NCI-H2107 (cell line): ENCODE measurements at places on chromosomes 4 and X.

DNA sequence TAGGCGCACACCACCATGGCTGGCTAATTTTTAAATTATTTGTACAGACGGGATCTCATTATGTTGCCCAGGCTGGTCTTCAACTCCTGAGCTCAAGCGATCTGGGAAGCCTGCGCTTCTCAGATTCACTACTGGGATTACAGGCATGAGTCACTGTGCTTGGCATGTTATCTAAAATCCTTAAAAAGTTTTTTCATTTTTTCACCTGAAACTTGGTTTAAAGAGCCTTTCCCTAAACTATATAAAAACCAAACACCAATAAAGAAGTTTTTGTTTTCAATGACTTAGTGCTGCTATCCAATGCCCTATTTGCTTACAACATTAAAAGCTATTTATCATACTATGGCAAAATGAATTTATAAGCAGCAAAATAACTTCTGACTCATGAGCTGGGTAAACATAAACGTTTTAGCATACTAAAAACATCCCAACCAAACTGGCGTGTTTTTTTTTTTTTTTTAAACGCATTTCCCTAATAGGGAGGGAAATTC, 127.8 kb downstream of the UBE2K start:
- DNase-seq = no peak

DNA sequence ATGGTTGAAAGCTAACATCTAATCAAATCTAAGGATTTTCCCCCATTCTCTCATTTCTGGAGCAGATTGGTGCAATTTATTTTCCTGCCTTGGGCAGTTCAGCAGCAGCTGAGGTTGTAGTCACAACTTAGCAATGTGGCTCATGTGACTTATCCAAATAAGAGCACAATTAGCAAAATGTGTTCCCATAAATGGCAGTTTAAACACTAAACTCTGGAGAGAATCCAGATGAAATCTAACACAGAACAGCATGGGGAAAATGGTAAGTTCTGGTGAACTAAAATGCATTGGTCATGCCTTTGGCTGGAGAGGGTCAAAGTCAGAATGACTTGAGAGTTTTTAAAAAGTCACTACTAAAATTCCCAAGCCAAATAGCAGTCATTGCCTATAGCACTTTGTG, 422.6 kb upstream of the DIPK2B start:
- DNase-seq = no peak

- DNase-seq = no peak
These were observed 167.2 kb downstream of the LHFPL1 start for GRCh38 chrX:112512509-112512908.

- no peak for DNase-seq
These were observed 7.2 kb upstream of the FAM9C start for GRCh38 chrX:13051529-13052172.

DNA sequence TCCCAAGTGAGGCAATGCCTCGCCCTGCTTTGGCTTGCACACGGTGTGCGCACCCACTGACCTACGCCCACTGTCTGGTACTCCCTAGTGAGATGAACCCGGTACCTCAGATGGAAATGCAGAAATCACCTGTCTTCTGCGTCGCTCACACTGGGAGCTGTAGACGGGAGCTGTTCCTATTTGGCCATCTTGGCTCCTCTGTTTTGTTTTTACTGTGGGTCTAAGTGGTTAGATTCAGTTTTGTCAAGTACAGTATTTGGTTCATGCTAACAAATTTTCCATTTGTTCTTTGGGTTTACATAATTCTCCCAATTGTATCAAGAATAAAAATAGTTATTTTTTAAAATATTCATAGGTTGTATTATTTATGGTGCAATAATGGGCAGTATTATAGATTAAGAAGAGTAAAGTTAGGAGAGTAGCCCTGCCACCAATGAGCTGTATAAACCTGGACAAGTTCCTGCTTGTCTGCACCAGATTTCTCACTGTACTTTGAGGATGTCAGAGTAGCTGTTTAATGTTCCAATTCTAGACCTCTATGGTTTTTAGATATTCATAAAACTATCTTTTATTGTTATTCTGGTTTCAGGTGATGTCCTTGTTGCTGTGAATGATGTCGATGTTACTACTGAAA, 23.4 kb downstream of the INTU start:
- no peak for DNase-seq

DNA sequence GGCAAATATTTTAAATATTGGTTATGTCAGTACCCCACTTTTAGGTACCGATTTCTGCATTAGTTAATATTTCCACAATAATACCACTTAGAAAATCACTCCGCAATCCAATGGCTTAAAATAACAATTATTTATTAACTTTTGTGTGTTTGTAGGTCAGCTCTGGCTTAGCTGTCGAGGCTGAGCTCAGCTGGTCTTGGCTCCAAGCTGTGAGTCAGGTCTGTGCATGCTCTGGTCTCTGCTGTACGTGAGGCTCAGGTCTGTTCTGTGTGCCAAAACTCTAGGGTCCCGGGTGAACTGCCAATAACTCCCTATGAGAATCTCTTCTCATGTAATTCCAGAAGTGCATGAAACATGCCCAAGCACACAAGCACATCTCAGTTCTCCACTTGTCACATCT, 245.8 kb upstream of the GK2 start:
- DNase-seq = no peak

- no peak for DNase-seq
These were observed 118.7 kb downstream of the ZIC3 start for GRCh38 chrX:137684591-137684990.

- no peak for DNase-seq
These were observed 128.8 kb downstream of the ARX start for GRCh38 chrX:24886916-24887315.

DNA sequence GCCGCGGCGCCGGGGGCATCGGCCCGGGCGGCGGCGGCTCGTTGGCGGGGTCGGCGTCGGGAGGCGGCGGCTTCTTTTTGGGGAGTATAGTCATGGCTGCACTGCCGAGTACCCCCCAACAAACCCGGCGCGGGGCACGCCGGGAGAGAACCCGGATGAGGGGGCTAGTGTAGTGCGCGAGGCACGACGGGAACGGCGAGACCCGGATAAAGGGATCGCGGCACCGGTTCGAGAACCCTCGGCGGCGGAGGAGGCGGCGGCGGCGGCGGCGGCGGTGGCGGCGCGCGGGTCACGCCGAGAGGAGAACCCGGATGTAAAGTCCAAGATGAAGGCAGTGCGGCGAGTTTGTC, at the start of gene OTUD5:
TSS of gene OTUD5 (minus strand) at position 131 of the 350 bp plus-strand sequence. CDS start at position 94, 37 bp downstream.
- peak; percentile 76 for DNase-seq

GRCh38 chr4:90078440-90078839, 48.8 kb upstream of the CCSER1 start:
- no peak for DNase-seq

DNA sequence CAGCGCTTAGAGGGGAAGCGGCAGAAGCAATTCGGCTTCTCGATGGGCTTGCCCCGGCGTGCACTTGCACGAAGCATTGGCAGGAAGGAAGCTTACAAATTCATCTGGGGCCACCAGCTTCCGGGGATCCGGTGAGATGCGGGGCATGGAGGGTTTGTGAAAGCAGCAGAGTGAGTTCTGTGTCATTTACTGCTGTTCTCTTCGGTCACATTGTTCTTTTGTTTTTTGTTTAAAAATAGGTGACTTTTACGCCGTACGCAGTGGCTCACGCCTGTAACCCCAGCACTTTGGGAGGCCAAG, 47.0 kb downstream of the ASMT start:
- DNase-seq = no peak

DNA sequence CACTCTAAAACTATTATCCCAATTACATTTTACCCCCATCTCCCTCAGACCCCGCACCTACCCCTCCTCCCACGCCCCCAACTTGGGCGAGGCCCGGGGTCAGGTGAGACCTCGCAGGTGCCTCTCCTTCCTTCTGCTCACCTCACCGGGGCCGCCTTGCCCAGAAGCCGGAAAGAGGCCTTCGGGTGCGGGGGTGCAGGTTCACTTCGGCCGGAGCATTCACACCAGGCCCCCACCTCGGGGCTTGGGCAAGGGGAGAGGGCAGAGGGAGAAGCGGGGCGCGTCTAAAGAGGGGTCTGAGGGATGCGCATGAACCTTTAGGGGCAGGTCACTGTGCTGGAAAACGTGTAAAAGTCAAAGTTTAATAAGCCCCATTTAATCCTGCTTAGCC, 427 bp downstream of the ZNF182 start:
- no peak for DNase-seq

- DNase-seq = no peak
These were observed 848 bp downstream of the RAB9A start for GRCh38 chrX:13689741-13690211.

DNA sequence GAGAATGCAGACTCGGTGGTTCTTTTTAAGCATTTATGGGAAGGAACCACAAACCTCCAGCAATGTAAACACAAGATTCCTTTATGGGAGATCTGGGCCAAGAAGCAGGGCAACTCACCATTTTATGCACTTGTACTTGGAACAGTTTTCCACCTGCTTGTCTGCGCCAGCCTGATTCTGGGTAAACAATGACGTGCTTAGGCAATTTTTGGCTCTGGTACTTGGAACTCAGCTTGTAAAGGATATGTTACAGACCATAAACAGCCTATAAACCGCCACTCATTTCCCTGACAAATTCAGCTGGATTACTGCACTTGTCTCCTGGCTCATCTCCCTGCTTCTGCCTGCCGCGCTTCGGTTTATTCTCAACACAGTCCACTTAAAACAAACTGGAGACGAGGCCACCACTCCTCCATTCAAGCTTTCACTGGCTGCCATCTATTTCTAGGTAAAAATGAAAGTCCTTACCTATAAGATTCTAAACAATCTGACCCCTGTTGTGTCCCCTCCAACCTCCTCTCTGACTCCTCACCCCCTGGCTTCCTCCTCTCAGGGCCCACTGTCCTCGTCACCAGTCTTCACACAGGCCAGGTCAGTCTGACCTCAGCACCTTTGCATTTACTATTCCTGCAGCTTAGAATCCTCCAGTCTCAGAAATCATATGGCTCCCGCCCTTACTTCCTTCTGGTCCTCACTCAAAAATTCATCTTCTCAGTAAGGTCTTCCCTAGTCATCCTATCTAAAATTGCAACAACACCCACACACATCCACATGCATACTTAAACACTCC, 205.9 kb upstream of the GALNT7 start:
- peak; percentile 42 for DNase-seq

- DNase-seq = no peak
These were observed 49.8 kb upstream of the KLF3 start for GRCh38 chr4:38614231-38614630.

- DNase-seq = no peak
These were observed 371.6 kb upstream of the EMCN start for GRCh38 chr4:100889401-100889800.

- no peak for DNase-seq
These were observed 120.7 kb downstream of the NKX6-1 start for GRCh38 chr4:84378356-84378755.

- no peak for DNase-seq
These were observed 38.9 kb downstream of the FNIP2 start for GRCh38 chr4:158807691-158808090.

DNA sequence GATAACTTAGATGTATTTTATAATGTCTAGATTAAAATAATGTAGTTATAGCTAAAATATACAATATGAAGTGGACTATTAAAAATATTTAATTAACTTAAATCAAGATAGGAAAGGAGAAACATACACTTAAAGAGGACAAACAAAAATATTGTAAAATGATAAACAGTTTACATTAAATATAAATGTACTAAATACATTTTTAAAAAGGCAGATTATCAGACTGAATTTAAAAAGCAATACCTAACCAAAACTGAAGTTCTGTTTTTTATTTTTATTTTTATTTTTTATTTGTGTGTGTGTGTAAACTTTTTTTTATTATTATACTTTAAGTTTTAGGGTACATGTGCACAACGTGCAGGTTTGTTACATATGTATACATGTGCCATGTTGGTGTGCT, 811.6 kb upstream of the INTU start:
- no peak for DNase-seq

- DNase-seq = no peak
These were observed 117.9 kb downstream of the TBC1D19 start for GRCh38 chr4:26701786-26702227.

GRCh38 chr4:109171070-109171469, 131.4 kb downstream of the COL25A1 start:
- DNase-seq = no peak

DNA sequence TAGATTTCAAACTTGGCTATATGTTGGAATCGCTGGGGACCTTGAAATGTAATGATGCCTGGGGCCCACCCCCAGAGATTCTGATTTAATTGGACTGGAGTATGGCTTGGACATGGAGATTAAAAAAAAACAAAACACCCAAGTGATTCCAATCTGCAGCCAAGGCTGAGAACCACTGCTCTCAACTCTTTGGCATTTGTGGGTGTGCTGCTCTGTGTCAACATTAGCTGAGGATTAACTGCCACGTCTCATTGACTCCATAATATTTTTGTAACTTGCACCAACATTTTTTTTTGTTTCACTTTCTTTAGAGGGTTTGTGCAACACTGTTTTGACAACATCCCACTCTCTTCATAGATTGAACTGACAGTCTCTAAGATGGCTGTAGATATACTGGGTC, 41.1 kb upstream of the PDK3 start:
- no peak for DNase-seq
